ENCODE measurements at places on chromosomes 2 and 18.

GRCh38 chr2:200702646-200703118, 109.0 kb upstream of the BZW1 start:
- DNase-seq, result no peak

- DNase-seq, result no peak
Measured at GRCh38 chr2:167607211-167607610, 640.2 kb downstream of the STK39 start.

- DNase-seq, result no peak
Measured at GRCh38 chr2:215110918-215111317, 27.5 kb downstream of the ABCA12 start.

DNA sequence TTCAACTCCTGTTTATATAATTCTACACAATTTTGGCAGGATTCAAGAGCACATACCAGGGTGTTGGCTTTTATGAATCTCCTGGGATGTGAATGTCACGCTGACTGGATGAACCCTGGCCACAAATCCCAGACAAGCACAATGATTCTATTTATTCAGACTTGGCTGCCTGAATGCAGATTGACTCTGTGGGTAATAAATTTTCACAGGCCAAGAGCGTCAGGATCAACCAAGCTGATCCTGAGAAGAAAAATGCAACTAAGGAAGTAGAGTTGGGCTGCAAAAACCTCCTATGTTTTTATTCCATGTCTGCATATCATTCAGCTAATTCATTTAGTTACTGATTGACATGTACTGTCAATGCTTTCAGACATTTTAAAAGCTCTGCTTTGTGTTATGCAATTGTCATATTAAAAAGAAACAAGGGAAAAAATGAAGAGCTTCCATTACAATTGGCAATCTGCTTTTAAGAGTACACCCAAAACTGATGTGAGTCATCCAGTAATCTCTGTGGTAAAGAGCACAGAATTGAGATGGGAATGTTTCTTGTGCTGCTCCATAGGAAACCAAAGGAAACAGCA, 173.0 kb upstream of the REV1 start:
- DNase-seq, result peak; percentile 79

DNA sequence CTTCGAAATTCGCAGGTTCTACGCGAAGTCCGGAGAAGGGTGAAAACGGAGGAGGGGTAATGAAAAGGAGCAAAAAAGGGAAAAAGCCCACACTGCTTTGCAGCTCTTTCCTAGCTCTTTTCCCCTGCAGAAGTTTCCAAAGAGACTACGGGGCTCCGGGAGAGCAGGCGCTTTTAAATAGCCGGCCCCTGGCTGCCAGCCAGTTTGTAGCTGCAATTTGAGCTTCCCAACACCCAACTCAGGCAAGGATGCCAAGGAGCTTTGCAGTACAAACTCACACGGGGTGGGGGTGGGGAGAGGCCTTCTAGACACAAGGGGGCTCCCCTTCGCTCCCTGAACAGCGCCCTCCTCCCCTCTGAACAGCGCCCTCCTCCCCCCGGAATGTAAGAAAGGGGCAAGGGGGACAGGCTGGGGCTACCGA, at the start of gene IGFBP5:
Gene IGFBP5, minus strand, starts transcription at position 149 of the 421 bp plus-strand sequence. CDS start 774 bp downstream, outside the sequence.
- DNase-seq, result peak; percentile 86

GRCh38 chr18:63233334-63233733, 86.2 kb downstream of the BCL2 start:
- DNase-seq, result no peak

- DNase-seq, result no peak
Measured at GRCh38 chr2:138515092-138515491, 13.5 kb downstream of the SPOPL start.

- DNase-seq, result no peak
Measured at GRCh38 chr2:164642946-164643555, 21.8 kb upstream of the GRB14 start.

- DNase-seq, result no peak
Measured at GRCh38 chr2:170076189-170076588, 101.8 kb upstream of the MYO3B start.

GRCh38 chr2:218129458-218130135, 3.8 kb downstream of the CXCR2 start:
- DNase-seq, result no peak

GRCh38 chr2:238169048-238169707, 10.4 kb downstream of the ERFE start:
- DNase-seq, result no peak

DNA sequence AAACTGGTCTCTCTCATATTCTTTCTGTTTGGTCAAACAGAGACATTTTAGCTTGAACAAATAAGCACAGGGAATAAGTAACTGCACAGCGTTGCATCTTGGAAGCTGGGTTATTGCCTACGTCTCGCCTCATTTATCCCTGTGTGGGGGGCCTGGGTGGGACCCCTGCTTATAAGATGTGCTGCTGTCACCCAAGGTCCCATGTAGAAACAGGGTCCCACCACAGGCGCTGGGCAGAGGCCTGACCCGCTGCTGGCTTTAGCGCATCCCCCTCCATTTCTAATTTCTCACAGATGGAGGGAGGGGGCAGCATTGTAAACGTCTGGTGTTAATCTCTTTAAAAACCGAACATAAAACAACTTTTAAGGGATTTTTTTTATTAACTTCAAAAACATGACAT, 207.8 kb downstream of the HDAC4 start:
- DNase-seq, result no peak

- DNase-seq, result no peak
Measured at GRCh38 chr2:3491306-3491705, 28.0 kb downstream of the ADI1 start.

DNA sequence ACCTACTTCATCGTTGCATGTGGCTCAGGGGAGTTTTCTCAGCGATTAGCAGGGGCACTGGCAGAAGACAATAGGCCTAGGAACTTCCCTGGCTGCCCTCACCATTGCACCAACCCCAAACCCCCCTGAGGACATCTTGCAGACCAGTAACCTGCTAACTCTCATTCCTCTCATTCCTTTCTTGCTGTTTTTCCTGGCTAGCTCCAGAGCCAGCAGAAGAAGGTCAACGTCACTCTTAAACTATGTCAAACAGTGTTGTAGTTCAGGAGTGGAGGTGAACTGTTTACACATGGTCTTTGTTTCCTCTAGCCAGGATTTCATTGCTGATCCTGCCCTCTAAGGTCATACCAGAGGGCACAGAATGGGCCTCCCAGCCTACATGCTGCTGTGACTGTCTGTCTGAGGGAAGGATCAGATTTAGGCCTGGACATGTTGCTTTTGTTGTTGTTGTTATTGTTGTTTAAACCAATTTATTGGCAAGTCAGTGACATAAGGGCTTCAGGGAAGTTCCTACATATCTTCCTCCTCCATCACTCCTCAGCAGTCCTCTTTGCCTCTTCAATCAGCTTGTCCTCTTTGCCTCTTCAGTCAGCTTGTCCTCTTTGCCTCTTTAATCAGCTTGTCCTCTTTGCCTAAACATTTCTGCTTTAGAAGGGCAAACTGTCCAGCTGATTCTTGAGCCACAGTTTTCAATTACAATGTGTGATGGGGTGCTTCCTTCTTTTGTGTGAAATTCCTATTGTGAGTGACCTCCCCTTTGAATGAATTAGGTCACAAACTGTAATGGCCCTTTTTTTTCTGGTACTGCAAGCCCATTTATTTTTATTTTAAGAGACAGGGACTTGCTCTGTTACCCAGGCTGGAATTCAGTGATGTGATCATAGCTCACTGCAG, 471.9 kb upstream of the TNP1 start:
- no peak for DNase-seq

DNA sequence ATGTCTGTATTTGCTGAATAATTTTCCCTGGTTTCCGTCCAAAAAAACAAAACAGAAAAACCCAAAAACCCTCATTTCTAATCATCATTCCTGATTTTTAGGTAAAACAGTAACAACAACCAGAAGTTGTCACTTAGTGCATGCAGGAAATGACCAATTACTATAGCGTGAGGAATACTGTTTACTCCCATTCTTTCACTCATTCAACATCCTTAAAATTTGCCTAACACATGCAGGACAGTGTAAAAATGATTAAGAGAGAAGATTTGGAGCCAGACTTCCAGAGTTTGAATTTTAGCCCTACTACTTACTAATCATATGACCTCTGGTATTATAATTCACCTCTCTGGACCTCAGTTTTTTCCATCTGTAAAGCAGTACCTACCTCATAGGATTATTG, 83.1 kb downstream of the FIGN start:
- no peak for DNase-seq

DNA sequence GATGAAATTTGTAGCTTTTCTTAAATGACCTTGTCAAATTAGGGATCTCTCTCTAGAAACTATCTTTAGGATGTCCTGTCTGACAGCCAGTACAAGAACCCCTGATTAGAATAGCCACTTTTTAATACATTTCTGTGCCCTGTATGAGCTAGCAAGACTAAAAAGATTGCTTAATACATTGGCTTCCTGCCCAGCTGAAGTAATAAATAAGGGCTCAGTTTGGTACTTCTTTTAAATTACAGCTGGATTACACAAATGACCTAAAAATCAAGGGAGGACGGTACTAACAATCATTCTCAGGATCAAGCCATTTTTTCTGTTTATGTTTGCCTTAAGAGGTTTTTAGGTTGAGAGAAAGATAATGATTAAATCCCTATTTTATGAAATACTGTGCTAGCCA, 11.6 kb upstream of the OLA1 start:
- DNase-seq, result peak; percentile 5

GRCh38 chr2:189783451-189783926, 650 bp downstream of the ORMDL1 start:
- DNase-seq, result no peak

DNA sequence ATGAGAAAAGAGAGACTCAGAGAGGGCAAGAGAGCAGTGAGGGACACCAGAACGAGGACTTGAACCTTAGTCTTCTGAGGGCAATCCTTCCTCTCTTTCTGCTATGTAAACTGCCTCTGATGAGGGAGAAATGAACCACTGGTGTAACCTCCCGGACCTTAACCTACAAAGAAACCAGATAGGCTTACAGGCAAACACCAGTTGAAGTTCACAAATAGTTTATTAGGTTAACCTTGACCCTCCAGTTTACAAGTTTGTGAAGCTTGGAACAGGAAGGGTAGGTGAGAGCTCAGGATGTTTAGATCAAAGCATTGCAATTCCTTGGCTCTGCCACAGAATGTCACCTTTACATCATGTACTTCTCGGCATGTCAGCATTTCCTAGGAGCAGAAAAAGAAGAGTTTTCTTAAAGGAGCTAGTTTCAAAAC, 486.4 kb upstream of the SPRED2 start:
- no peak for DNase-seq

GRCh38 chr2:145159676-145160075, 639.8 kb upstream of the ZEB2 start:
- no peak for DNase-seq

GRCh38 chr2:20935168-20935775, 108.6 kb downstream of the APOB start:
- no peak for DNase-seq

DNA sequence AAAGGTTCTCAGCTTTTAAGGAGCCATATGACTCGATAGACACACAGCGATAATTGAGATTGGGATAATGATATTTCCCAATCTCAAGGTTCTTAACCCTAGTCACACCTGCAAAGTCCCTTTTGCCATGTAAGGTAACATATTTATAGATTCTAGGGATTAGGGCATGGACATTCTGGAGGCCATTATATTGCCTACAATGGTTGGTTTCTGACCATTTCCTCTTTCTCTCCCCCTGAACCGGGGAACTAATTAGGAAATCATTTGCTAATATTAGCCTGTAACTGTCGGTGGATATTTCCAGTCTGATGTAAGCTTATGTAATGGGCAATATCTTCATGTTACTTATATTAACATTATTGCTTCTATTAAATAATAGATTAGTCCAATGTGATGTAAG, 40.8 kb upstream of the ARHGAP15 start:
- no peak for DNase-seq

DNA sequence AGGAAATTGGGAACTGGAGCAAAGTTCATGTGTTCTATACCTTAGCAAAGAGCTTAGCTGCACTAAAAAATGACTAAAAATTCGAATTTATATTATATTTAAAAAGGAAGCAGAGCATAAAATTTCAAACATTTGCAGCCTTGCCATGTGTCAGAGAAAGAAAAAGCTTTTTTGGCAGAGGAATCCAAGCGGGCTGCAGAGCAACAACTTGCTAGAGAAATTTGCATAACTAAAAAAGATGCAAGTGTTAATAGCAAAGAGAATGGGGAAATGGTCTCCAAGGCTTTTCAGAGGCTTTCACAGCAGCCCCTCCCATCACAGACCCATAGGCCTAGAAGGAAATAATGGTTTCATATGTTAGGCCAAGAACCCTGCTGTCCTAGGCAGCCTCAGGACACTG, 1315.9 kb downstream of the DSC3 start:
- no peak for DNase-seq

- DNase-seq, result no peak
Measured at GRCh38 chr2:42744545-42745082, 19.3 kb downstream of the OXER1 start.

DNA sequence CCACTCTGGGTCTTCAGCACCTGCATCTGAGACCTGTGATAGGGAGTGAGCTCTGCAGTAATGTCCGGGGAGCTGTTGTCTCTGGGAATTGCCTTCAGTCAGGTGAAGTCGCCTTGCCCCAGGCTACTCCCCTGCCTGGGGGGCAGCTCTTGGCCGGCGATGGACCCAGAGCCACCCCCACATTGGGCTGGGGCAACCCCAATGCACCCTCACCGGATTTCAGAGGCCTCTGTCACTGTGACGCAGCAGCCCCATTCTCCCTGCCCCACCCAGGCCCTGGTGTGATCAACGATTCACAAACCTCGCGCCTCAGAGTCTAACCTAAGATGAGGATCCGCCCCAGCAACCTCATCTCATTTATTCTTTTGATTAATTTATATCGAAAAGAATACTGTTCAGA, 303.6 kb downstream of the NDUFA10 start:
- no peak for DNase-seq

All from NCI-H1694 (cell line).